ENCODE measurements at places on chromosomes 2 and 18.

DNA sequence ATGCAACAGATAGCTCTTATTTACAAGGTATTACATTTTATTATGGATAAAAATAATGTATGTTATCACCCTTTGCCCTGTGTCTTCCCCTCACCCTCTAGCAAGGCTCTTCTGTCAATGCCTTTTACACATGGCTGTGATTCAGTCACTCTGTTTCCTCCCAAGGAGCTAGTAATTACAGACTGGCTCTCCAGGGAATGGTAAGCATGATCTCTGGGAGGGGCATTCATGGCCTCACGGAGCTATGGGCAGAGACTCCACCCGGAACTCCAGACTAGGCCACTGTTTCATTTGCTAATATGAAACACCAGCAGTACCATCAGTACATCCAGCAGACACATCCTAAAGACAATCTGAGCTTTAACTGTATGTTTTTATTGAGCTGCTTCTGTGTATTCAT is 410.9 kb upstream of the CYRIA start:
- DNase-seq = no peak

DNA sequence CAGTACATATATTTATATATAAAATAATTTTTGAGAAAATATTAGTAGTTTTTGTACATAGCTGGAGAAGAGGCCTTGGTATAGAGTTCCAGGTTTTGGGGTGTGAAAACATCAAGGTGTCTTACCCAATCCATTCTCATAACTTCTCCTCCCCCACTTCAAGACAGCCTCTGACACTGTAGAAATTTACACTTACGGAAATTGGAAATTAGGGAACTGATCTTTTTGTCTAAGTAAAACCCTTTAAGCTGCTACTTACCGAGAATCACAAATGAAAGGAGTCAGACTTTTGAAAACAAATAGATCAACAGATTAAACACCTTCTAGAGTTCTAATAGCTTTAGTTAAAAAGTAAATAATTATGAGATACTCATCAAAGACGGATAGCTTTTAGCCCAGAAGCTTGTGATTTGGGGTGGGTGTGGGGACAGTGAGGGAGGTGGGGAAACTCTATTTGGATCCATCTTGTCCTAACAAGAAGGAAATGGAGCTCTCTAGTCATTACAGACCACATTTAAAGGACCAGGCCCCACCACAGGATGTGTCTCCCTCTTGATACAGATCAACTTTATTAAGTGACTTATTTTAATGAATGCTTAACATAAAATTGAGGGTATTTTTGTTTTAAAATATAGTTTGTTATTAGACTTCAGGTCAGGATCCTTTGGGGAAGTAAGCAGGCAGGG is 11.1 kb upstream of the FBXO11 start:
- DNase-seq = no peak

DNA sequence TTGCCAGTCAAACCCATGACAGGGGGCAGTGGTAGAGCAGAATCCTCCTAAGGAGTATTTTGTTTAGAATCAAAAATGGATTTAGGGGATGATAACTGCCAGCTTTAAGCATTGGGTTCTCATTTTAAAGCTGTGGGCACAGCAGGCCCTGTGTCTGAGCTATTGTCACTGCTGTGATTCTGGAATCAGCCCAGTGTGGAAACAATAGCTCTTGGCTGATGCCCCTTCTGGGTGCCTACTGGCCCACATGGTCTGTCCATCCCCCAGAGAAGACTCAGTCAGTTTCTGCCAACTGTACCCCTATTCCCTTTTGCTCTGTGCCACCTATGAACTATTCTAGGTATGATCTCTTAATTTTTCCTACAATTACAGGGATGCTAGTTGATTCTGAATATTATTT is 91.7 kb upstream of the LRRTM1 start:
- no peak for DNase-seq

- no peak for DNase-seq
These were observed 67.4 kb upstream of the ACVR2A start for GRCh38 chr2:147777394-147777793.

- DNase-seq = no peak
These were observed 11.1 kb upstream of the ACTR3 start for GRCh38 chr2:113878743-113879142.

DNA sequence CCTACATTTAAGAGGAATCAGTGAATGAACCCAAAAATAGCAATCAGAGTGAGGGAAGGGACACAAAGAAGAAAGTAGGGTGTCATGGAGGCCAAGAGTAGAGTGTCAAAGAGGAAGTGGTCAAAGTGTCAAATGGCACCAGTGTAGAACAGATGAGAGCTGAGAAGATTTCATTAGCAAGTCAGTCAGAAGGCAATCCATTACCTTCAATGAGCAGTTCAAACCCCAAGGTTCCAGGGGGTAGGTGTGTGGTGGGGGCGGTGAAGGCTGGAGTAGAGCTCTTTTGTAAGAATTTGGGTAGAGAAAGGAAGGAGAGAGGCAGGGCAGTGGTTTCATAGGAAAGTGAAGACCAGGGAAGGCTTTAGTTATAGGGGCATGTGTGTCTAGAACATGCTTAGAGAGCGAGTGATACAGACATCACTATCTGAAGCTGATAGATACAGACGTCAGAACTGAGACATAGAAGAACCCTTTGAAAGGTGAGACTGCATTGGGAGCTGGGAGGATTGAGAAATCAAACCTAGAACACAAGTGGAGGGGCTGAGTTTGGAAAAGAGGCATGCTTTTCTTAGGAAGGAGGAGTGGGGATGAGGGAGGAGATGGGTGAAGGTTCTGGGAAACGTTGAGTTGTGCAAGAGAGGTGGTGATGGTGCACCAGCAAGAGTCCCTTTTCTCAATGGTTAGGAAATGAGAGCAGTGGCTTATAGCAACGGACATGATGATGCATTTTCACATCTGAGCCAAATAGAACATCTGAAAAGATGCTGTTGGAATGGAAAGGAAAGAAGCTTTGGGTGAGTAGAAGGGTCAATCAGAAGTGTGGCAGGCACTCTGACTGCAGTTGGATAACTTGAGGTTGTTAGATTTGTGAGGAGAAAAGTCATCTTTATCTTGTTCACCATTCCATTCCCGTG is 48.9 kb upstream of the IL1RL1 start:
- no peak for DNase-seq

DNA sequence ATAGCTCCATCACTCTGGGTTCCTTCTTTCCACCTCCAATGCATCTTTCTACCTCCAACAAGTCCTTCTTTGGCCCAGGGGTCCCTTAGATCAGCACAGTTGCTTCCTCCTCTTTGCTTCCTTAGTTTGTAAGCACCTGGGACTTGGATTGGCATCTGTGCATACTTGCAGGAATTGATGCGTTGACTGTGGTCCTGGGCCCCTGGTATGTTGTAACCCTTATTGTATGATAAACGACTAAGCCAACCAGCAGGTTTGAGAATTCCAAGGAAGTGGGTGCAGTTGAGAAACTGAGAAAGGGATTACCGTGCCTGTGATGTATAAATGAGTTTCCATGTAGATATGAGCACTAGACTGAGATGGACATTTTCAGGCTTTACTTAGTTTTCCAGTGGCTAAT is 55.9 kb downstream of the ARHGAP28 start:
- no peak for DNase-seq

GRCh38 chr2:110983133-110983532 is 137.6 kb upstream of the BCL2L11 start:
- no peak for DNase-seq

DNA sequence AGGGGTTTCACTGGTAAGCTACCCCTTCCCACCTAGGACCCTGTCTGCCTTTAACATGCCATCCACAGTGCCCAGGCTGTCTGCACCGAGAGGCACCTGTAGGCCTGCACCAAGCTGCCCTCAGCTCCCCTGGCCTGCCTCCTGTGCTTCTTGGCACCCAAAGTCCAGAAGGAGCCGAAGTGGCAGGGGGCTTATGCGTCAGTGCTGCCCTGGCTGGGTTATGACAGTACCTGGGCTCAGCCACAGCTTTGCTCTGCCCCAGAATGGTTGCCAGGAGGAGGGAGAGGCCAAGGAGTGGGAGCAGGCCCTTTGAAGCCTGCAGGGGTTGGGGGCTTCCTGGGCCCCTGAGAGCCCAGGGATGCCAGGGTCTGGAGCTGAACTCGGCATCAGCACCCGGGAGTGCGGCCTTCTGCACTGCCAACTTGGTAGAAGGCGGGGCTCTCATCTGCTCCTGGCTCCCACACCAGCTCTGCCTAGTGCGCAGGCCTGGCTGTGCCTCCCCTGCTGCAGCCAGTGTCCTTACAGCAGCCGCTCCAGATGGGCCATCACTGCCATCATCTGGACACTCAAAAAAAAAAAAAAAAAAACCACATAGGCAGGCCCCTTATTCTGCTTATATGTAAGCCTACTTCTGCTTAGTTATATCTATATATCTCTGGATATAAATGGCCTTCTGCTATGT is 155.4 kb downstream of the THSD7B start:
- peak; percentile 84 for DNase-seq
